ENCODE measurements at places on chromosomes 5 and 9.

DNA sequence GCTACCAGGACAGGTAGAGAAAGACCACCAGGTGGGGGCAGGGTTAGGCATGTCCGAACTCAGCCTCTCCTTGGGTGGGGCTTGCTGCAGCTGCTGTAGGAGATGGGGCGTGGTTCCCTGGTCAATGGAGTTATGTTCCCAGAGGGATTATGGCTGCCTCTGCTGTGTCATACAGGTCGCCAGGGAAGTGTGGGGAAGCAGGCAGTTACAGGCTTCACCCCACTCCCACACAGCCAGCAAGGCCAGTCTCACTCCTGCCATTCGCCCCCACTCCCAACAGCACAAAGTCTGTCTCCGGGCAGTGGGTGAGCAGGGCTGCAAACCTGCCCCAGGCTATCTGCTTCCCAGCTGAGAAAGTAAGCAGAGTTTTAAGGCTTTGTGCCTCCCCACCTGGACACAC lies 20.0 kb upstream of the CEP72 start:
- no peak for DNase-seq

DNA sequence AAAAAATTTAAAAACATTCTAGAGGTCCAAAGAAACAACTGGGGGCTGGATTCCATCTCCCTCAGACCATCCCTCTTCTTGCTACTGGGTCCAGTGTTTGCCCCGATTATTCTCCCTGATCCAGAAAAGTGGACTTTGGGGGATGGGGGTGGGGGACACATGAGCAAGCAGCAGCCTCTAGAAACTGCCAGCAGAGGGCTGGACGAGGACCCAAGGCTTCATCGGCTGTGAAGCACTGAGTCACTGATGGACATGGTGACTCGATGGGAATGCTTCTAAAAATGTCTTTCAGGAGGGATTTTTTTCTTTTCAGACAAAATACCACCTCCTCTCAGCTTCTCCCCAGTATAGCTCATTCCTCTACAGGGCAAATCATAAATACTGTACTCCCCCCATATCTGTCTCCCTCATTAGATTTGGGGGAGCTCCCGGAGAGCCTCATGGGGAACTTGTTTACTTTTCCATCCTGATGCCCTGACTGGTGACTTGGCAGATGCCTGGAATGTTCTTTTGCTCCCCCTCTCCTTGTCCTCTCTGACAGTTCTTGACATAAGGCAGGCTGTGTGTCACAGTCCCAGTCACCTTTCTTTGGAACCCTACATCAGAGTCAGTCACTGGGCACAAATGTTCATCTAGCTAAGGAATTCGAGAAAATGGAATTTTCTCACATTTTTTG lies 67.2 kb upstream of the STC2 start:
- DNase-seq, result no peak

- DNase-seq, result no peak
These were observed 14.0 kb upstream of the PWWP2A start for GRCh38 chr5:160133071-160133917.

DNA sequence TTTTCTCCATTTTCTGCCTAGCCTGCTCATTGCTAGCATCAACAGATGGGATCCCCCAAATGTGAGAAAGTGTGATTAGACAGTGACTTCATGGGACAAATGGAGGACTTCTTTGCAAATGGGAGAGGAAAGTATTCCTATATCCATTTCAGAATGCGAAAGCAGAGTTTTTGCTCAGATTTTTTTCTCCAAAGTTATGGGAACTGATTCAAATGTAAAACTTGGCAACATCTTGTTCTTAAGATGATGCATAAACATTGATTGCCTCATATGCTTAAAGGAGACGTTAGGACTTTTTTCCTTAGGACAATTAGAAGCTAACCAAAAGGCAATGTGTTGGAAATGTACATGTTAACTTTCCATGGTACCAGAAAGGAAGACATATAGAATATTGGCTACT lies 704.3 kb upstream of the ZNF608 start:
- no peak for DNase-seq

Data from activated CD8-positive, alpha-beta memory T cell treated with anti-CD3 and anti-CD28 coated beads for 1 hour (primary cell).